Activated T-cell treated with anti-CD3 and anti-CD28 coated beads for 48 hours (primary cell): ENCODE measurements at places on chromosomes 12 and 14.

DNA sequence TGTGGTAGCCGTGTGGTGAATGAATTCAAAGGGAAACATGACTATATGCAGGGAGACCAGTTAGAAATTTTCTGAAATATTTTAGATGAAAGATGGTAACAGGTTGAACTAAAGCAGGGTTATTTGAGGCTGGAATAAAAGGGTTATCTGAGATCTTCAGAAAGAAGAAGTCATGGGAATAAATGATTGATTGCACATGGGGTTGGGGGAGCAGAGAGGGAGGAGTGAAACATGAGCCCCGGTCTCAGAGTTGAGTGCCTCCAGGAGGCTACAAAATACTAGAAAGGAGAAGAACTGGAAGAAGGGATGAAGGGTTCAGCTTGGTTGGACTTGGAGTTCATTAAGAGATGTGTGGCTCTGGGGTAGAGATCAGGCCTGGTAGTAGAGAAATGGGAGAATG is 16.3 kb upstream of the FGF23 start:
- DNase-seq: no peak

DNA sequence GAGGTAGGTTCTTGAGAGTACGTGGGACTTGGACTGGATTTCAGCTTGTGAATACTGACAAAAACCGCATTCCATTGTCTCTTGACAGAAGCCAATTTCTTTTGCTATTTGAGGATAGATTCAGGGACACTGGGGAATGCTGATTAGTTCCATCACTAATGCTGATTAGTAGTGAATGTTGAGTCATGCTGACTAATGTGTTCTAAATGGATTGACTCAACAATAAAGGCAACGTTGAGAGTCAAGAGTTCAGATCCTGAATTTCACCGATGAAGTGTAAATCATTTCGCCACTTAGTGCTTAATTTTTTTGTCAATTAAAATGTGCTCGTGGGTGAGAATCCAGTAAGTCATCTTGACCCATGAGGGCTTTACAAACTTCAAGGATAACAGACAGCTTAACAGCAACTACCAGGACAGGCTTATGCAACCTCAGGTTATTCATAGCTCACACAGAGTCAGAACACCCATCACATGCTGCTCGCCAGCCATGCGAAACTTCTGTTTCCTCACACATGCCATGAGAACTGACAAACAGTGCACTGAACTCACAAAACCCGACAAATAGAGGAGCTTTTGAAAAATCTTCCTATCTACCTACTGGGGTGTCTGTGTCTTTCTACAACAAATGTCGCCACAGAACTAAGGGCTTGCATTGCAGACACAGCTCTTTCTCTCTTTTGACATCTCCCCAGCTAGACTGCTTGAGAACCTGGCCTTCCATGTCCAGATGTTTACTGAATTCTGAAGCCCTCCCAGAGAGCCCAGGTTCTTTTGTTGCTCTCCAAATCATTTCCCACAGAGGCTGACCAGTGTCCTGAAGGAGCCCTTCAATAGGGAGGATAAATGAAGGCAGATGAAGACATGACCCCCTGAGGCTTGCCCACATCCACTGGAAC is 316.4 kb downstream of the ZFP36L1 start:
- no peak for DNase-seq

GRCh38 chr12:117069926-117070900 is 29.0 kb downstream of the TESC start:
- DNase-seq: no peak

DNA sequence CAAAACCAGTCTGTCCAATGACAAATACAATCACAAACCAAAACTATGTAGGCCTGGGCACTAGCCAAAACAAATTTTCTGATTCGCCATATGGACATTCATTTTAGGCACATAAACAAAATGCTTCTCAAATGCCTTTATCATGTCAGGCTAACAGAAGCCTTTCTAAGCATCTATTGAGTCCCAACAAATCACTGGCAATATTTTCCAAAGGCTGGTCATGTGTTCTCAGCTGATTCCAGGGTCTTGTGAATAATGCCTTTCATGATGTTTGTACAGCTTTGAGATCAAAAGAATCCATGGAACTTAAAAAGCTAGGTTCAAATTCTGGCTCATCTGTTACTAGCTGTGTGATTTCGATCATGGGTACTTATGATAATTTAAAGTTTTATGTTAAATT is 16.1 kb downstream of the FSCB start:
- DNase-seq: no peak

DNA sequence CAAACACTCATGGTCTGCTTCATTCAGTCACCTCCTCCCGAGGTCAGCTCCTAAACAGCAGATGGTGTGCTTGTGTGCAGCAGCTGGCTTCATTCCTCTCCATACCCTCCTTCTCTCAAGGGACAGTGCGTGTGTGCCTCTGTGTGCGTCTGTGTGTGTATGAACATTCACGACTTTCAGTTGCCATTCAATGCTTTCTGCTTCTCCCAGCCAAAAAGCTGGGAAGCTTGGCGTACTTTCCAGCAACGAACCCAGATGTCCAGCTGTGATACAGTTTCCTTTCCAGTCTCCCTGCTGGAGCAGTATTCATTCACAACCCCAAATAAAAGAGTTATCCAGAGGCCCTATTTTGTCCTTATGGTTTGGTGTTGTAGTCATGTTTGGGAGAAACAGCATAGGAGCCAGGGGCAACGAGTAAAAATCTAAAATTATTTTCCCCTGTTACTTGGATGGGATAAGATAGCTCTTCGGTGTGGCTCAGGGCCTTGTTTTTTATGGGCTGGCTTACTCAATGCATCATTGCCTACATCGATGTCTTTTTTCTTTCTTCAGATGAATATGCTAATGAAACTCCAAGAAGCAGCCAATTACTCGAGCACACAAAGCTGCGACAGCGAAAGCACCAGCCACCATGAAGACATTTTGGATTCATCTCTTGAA is 379.3 kb downstream of the NAV3 start:
- no peak for DNase-seq

- DNase-seq: no peak
Measured at GRCh38 chr12:51246254-51246853, 7.7 kb downstream of the DAZAP2 start.

- no peak for DNase-seq
Measured at GRCh38 chr12:10243818-10244520, 31.3 kb downstream of the GABARAPL1 start.

DNA sequence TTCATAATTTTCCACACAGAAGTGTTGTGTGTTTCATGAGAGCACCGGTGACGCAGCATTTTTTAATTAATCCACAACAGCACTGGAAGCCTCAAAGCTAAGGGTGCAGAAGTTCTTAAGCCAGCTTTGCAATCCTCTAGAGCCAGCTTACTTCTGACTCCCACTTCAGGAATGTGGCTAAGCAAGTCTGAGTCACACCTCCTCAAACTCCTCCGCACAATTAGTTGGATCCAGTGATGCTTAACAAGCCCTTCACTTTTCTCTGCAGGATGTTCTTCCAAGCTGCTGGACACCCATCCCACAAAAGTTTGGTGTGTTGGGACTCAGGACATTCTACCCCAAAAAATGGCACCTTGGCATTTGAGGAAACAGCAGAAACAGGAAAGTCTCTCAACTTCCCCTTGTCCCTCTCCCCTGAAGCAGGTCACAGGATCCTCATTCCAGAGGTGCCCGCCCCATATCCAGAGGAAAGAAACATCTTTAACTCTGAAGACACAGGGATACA is 210.0 kb downstream of the PPM1H start:
- DNase-seq: no peak

GRCh38 chr14:74296037-74296467 is 6.7 kb downstream of the ABCD4 start:
- no peak for DNase-seq

DNA sequence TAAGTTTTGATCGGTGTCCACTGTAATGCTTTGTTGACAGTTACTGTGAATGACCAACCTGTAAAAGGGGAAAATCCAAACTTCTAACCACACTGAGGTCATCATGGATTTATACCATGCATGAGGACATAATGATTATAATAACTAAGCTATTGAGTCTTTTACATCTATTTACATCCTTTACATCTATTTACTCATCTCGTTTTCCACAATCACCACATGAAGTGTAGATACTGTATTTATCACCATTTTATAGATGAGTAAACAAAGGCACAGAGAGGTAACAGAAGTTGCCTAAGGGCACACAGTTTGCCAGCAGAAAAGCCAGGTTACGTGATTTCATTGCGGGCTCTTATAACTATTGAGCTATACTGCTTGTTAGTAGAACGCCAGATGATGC is 27.9 kb upstream of the EID3 start:
- no peak for DNase-seq

- no peak for DNase-seq
Measured at GRCh38 chr12:40117818-40118217, 11.9 kb upstream of the SLC2A13 start.

GRCh38 chr14:51607711-51608110 is 44.0 kb upstream of the FRMD6 start:
- DNase-seq: no peak

- DNase-seq: no peak
Measured at GRCh38 chr12:131444220-131445164, 266.4 kb upstream of the SFSWAP start.

DNA sequence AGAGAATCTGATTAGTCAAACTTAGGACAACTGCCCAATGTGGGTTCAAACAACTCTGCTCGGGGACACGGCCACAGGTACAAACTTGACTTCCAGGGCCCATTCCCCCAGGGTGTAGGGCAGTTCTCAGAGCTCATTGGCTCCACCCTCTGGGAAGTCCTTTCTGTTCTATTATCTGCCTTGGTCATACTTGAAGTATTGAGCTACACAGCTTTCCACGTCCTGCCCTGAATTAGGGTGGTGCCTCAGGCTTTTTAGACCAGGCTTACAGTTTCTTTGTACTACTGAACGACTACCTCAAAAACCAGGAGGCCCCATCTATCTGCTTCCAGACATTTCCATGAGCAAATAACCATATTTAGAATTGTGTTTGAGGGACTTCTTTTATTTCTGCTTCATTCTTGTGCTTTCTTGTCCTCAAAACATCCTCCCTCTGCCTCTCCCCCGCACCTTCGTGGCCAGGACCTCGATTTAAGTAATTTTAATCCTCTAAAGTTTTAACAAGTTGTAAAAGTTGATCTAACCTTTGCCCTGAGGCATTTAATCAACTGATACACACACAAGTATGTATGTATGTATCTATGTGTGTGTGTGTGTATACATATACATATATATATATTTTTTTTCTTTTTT is 281.7 kb upstream of the AMIGO2 start:
- no peak for DNase-seq

DNA sequence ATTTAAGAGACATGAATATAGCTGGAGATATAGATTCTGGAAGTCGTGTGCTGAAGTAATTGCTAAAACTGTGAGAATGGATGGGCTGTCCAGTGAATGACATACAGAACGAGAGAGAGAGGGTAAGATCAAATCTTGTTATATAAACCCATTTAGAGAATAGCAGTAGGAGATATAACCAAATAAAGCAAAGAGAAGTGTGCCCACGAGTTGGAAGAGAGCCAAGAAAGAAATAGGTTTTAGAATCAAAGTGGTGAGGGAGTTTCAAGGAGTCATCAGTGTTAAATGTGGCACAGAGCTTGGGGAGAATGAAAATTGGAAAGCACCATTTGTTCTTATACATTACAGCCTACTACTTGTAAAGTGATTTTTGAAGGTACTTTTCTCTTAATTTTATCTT is 19.2 kb downstream of the TOGARAM1 start:
- no peak for DNase-seq

DNA sequence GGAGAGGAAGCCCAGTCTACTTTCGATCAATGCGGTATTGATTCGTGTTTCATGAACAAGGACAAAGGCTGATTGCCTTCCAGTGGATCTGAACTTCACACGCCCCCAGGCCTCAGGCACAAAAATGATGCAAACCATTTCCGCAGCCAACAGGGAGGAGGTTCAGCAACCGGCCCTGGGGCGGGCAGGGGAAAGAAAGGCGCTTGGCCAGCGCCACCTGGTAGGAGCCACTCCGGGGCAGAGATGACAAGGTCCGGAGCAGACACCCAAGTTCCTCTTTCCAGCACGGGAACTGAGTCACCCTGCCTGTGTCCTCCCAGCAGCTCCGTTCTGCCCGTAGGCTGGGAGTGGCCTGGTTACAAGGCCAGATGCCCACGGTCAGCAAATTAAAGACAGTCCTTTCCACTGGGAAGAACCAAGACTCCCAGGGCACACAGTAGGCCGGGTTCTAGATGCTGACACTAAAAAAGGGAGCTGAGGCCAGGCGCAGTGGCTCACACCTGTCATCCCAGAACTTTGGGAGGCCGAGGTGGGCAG is 136.3 kb downstream of the SCARB1 start:
- no peak for DNase-seq

DNA sequence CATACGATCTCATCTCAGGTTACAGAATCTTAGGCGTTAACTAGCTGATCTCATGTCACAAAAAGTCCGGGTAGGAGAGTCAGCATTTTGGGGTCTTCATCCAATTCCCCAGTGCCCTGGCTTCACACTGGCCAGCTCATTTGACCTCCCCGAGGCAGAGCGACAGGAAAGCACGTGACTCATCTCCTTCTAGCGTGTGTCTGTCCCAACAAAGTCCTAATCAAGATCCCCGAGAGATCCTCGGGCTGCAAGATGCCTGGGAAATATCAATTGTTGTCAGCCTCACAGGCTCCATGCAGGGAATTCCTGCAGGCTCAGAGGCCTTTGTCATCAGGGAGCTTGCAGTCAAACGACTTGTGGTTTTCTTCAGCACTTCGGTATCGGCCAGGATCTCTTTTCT is 57.5 kb downstream of the ZNF664 start:
- no peak for DNase-seq

DNA sequence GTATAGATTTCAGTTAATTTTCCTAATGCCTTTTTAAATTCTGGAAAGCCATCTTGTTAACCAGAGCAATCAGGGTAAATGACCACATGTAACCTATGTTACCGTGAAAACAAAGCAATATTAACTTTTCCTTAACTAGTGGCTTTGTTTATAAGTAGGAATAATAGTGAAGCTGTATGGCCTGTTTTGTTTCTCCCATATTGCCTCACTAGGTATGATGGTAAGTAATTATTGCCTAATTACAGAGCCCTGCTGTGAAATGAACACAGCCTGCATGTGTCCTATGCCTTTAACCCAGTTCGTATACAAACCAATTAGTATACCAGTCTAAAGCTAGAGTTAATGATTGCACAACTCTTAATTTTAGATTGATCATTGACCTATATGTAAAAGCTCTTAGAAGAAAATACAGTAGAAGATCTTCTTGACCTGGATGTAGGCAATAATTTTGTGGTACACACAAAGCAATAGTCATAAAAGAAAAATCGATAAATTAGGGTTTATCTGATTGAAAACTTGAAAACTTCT is 249.9 kb downstream of the CCDC91 start:
- no peak for DNase-seq

GRCh38 chr14:64715628-64716412 is 11.6 kb downstream of the PLEKHG3 start:
- no peak for DNase-seq

DNA sequence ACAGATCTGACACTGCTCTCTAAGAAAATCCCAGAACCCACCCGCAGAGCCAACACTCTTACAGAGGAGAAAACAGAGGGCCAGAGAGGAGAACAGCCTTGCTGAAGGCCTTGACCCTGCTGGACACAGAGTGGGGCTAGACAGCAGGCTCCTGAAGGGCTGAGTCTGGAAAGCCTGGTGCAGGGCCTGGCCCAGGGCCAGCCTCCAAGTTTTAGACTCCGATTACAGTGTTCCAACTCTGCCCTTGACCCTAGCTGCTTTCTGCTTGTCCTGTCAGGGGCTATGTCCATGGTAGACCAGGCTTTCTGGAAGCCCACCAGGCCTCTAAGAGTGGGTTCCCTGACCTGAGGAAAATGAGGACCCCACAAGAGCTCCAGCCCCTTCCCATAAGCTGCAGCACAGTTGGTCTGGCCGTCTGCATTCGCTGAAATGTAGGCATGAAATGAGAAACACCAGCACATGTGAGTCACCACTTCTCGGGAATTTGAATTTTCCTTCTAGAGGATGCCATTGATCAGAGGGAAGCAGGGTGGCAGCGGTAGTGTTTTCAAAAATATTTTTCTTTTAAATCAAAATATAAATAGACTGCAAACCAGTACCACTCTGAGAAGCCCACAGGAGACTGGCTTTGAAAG is 154.4 kb downstream of the CALM1 start:
- no peak for DNase-seq
